ENCODE measurements at places on chromosomes 13 and 19.

DNA sequence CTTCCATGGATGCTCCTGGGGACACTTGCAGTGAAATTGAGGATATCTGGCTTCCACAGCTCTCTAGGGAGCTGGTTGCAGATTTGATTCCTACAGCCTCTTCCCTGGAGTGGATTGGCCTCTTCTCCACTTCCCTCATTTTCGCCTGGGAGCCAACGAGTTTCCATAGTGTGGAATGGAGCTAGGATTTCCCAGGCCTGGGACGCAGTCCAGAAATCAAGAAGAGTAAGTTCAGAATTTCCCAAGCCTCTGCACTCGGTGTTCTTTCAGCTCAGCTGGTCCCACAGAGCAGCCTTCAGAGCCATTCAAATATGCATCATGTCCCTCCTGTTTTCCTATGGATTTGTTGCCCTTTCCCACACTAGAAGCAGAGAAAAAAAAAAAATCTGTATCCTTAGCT lies 68.2 kb downstream of the RAP2A start:
- DNase-seq, result no peak

DNA sequence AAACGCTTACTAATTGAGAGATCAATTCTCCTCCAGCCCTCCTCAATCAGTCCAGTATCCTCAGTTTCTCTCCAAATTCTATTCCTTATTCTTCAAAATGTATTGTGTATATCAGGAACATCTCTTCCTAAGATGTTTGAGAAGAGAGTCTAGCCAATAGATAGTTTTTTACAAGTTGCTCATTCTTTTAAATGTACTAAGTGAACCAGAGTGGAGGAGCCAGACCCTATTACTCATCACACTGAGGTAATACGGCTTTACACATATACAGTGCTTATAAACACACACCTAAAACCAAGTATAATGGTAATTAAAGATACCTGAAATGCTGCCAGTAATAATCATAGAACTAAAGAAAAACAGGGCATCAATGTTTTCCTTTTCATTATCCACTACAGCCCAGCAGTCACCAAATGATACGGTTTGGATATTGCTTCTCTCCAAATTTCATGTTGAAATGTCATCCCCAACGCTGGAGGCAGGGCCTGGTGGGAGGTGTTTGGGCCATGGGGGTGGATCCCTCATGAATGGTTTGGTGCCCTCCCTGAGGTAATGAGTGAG lies 45.2 kb upstream of the HMGB1 start:
- DNase-seq, result no peak

- DNase-seq, result no peak
Observed at GRCh38 chr19:33558856-33559255, 37.3 kb upstream of the PEPD start.

DNA sequence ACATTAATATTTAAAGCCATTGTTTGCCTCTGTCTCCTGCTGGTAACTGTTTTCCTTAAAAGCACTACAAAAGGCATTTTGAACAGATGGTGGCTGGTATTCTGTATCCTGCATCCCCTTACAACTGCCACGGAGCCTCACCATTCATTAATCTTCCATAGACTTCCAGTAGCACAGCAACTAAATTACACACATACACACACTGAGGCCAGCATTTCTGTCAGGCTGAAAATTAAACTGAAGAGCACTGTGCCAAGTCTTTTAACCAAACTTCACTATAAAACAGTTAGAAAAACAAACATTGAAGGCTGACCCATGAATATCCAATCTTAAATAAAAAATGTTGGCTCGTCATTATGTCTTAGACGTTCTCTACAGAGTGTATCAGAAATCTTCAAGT lies 697.8 kb downstream of the DACH1 start:
- no peak for DNase-seq

DNA sequence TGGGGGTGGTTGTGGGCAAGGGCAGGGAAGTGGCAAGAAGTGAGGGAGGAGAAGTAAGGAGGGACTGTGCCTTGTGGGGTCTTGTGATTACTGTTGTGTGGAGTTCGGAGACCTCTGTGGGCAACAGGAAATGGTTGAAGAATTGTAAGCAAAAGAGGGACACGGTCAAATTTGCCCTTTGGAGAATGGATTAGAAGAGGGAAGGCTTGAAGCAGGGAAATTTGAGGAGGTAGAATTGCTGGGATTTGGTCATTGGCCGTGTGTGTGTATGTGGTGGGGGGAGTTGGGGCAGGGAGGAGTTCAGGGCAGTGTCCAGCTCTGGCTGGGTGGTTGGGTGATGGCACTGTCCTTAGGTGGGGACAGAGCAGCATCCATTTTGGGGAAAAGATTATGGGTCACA lies 3.6 kb downstream of the WASF3 start:
- DNase-seq, result no peak

DNA sequence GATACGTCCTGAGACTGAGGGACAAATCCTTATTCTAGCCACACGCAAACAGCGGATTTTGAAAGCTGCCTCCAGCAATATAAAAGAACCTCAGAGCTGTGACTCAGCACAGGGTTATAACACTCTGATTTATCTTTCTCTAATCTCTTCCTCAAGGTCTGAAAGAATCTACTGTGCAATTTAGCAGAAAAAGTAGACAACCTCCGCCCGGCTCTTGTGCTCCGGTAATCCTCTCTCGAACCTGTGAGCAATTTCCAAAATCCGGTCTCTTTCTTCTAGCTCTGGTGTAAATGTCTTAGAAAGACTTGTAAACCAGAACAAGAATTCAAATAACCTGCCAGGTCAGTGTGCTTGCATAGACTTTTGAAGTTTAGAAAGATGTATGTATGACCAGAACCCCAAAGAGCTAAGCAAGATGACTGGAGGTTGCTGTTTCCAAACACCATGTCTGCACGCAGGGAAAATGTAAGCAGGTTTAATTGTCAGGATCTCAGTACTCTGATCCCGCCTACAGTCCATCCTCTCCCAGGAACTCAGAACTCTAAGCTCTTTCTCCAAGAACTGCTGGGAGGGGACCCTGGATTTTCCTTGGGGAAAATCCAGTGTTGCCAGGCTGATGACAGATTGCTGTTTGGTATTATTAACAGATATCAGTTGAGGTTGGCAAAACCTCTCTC lies 338.1 kb downstream of the RFC3 start:
- DNase-seq, result no peak

DNA sequence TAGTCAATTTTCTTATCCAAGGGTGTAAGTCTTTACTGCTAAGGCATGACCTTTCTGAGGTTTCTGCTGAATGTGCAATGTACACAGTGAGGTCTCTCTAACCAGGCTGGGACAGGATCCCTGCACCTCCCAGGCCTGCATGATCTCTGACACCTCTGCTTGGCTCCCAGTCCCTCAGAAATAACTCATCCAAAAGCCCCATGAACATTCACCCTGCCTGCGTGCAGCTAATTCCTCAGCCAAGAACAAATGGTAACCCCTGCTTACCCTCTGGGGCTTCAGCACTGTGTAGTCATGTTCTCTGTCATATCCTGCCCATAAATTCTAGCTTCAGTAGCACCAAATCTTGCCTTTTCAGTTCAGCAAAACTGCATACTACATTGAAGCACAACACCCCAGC lies 1146.3 kb upstream of the MIR17HG start:
- DNase-seq, result no peak
